ENCODE measurements at places on chromosomes 5 and 9. TPM values are rescaled to one million over a fixed set of nuclear protein-coding genes. Genes with fewer than 3 reads are reported as not detected.

Gene IGFBPL1
- not detected for total RNA-seq

Gene ACER2
- total RNA-seq: 3.7 TPM

Gene PCDHGB2
- 1.1 TPM for total RNA-seq

Gene GABRP
- total RNA-seq: 13.5 TPM

Gene PDLIM4
- total RNA-seq: 16.5 TPM

Gene ADRB2
- 11.3 TPM for total RNA-seq

Gene SELENOP
- total RNA-seq: 381 TPM

Gene SLC1A3
- 54.8 TPM for total RNA-seq

DNA sequence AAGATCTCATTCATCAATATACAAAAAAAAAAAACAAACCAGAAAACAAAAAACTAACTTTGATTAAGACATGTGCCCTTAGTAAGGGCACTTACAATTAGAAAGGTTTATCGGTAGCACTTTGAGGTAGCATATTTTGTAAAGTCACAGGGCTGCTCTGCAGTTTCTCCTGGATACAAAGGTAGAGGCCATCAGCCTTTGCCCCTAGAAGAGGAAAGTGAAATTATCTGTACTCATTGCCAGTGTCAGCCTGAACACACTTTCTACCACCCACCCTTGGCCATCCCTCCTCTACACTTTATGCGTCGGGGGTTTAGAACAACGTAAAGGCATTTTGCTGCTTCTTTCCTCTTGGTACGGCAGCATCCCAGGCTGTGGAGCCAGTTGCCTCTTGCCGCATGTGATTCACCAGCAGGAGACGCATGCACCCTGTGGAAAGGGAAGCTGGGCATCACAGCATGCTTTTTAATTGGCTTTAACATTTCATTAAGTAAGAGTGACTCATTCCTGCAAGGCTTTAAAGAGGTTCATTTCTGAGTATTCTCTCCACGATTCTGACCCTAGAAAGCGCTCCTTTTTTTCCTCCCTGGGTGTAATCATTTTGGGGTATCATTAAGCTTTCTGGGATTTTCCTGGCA, 84.6 kb downstream of the CEMIP2 start:
- peaks cover 6% of the 10 kb centered on the region for H3K4me1 ChIP-seq
- no peaks in the 10 kb centered on the region for H3K27me3 ChIP-seq
- no peak for DNase-seq
- peaks cover 23% of the 10 kb centered on the region for H3K36me3 ChIP-seq
- H3K4me3 ChIP-seq: no peak overlapping the region

- no peak for DNase-seq
- H3K4me3 ChIP-seq: no peak overlapping the region
- H3K36me3 ChIP-seq: no peaks in the 10 kb centered on the region
- no peaks in the 10 kb centered on the region for H3K27me3 ChIP-seq
These were observed 10.0 kb downstream of the FANCC start for GRCh38 chr9:95307538-95307937.

- no peak overlapping the region for H3K4me3 ChIP-seq
- no peak overlapping the region for H3K27ac ChIP-seq
- no peak for DNase-seq
- H3K4me1 ChIP-seq: no peaks in the 10 kb centered on the region
- no peaks in the 10 kb centered on the region for H3K27me3 ChIP-seq
These were observed 145.4 kb upstream of the NREP start for GRCh38 chr5:111902436-111902835.

- DNase-seq: no peak
- H3K36me3 ChIP-seq: no peaks in the 10 kb centered on the region
- no peak overlapping the region for H3K27ac ChIP-seq
- H3K4me3 ChIP-seq: no peak overlapping the region
- H3K4me1 ChIP-seq: no peaks in the 10 kb centered on the region
These were observed 488.9 kb downstream of the SPOCK1 start for GRCh38 chr5:137010226-137010625.

- H3K36me3 ChIP-seq: peaks cover 15% of the 10 kb centered on the region
- H3K27ac ChIP-seq: no peak overlapping the region
- H3K27me3 ChIP-seq: no peaks in the 10 kb centered on the region
- H3K4me1 ChIP-seq: peaks cover 11% of the 10 kb centered on the region
- no peak for DNase-seq
- no peak overlapping the region for H3K4me3 ChIP-seq
These were observed 29.0 kb downstream of the AUH start for GRCh38 chr9:91332546-91333231.

DNA sequence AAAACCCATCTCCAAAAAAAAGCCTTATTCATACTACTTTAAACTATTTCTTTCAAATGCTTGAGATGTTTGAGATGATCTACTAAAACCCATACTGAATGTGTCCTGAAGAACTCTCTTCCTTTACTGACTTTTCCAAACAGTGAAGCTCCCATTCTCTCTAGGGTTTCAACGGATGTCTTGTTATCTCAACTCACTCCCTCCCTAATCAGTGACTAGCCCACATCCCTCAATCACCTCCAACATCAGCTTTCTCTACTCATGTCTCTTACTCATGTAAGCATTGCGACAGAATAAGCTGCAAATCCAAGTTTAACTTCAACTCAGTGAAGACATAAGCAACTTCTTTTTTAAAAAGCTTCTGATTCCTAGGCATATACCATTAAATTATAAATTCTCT, 42.1 kb downstream of the WDR41 start:
- H3K4me3 ChIP-seq: no peak overlapping the region
- peaks cover 3% of the 10 kb centered on the region for H3K36me3 ChIP-seq
- H3K4me1 ChIP-seq: no peaks in the 10 kb centered on the region
- H3K27ac ChIP-seq: no peak overlapping the region
- H3K27me3 ChIP-seq: no peaks in the 10 kb centered on the region
- no peak for DNase-seq

DNA sequence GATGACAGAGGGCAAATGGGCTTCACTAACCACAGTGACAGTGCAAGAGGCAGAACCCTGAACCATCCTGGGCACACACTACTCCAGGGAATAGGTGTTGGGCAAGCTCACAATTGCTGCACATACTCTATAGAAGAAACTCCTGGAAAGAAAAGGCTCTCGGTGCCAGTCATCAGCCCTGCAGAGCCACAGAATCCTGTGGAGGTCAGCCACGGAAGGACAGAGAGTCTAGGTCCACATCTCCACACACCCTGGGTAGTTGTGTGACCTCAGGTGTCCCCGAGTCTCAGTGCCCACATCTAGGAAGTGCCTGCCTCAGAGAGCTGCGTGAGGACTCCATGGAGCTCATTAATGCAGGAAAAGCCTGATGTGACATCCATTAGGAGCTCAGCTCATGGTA, 16.0 kb upstream of the ANGPTL2 start:
- no peaks in the 10 kb centered on the region for H3K36me3 ChIP-seq
- DNase-seq: no peak
- no peaks in the 10 kb centered on the region for H3K27me3 ChIP-seq
- H3K27ac ChIP-seq: no peak overlapping the region

DNA sequence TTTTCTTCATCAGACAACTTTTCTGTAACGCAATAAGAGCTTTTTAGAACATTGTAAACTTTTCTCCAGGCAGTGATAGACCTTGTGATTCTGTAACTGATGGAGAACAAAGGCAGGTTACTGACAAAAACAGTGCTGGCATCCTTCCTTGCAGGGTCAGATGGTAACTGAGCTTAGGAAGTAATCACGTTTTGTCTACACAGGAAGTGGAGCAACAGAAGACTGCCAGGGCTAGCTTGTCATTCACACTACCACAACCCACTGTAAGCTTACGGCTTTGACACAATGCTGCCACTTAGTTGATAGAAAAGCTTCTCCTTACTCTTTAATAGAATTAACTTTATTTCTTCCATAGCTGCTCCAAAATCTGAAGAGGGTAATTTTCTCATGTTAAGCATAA, 46.8 kb downstream of the FBN2 start:
- H3K27ac ChIP-seq: no peak overlapping the region
- no peaks in the 10 kb centered on the region for H3K36me3 ChIP-seq
- no peaks in the 10 kb centered on the region for H3K27me3 ChIP-seq

DNA sequence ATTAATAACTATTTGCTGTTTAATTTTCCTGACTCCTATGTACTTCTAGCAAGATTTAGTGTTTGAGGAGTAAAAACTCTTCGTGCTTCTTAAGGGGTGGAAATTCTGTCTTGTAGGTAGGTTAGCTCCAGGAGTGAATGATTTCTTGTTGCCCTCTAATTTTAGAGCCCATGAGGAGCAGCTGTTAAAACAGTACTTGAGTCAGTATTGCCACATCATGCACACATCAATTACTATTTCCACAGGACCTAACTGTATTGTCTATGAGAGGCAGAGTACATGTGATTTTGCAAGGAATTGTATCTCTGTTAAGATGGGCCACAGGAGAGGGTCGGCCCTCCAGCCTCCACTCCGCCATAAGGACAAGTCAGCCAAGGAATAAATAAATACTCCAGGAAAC, 91.2 kb downstream of the PDZD2 start:
- no peaks in the 10 kb centered on the region for H3K27me3 ChIP-seq
- no peaks in the 10 kb centered on the region for H3K36me3 ChIP-seq
- no peak overlapping the region for H3K4me3 ChIP-seq
- DNase-seq: no peak

DNA sequence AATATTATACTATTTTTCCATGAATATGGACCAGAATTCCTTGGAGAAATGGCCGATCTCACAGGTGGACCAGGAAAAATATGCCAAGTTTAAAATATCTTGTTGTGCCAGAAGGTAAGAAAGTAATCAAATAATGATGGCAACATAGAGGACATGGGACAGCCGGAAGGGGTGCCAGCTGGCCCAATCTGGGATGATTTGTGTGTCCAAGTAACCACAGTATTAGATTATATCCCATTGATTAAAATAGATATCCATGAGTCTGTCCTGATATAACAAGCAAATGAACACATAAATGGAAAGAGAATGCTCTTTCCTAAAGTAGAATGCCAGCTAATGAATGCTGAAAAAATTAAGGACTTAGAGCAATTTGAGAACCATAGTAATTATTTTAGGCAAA, 39.6 kb upstream of the ANKRD55 start:
- no peak overlapping the region for H3K27ac ChIP-seq
- no peak for DNase-seq
- H3K4me1 ChIP-seq: peaks cover 6% of the 10 kb centered on the region
- H3K36me3 ChIP-seq: no peaks in the 10 kb centered on the region
- no peaks in the 10 kb centered on the region for H3K27me3 ChIP-seq

DNA sequence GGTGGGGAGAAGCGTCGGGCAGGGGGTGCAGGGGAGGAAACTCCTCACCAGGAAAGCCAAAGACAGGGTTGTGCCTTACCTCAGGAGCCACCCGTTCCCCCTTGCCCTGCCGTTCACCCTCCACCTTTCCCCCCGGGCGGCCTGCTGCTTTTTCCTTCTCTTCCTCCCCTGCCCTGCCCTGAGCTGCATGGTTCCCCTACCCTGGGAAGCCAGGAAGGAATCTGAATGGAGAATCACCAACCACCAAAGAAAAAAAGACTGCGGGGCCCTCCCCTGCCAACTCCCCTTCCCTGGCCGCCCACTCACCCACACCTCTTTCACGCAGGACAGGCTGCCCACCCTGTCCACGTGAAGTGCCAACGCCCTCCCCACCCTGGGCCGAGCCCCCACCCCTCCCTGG, 820 bp upstream of the NFX1 start:
- peak overlapping the region; percentile 62 for H3K4me3 ChIP-seq
- no peaks in the 10 kb centered on the region for H3K36me3 ChIP-seq

GRCh38 chr9:109941771-109942170, 161.8 kb downstream of the PALM2AKAP2 start:
- no peak for DNase-seq
- H3K4me1 ChIP-seq: no peaks in the 10 kb centered on the region
- no peak overlapping the region for H3K27ac ChIP-seq
- H3K4me3 ChIP-seq: no peak overlapping the region
- no peaks in the 10 kb centered on the region for H3K36me3 ChIP-seq

GRCh38 chr5:10343486-10343885, 10.0 kb upstream of the MARCHF6 start:
- peaks cover 5% of the 10 kb centered on the region for H3K4me1 ChIP-seq
- no peak overlapping the region for H3K27ac ChIP-seq
- DNase-seq: no peak

DNA sequence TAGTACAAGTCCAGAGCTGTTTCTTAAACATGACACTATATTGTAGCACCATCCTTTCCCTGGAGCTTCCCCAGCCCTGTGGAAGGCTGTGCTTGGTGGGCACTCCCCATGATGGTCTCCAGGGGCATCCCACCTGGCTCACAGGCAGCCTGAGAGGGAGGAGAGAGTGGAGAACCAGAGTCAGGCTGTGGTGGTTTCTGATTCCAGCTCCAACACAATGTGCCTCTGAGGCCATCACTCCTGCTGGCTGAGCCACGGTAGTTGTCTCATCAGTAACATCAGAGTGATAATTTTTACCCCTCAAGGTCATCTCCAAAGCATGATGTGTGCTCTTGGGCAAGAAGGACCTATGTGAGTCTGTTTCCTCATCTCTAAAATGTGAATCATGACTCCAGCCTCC, 398.0 kb downstream of the CDK5RAP2 start:
- H3K4me1 ChIP-seq: no peaks in the 10 kb centered on the region
- DNase-seq: no peak
- H3K4me3 ChIP-seq: no peak overlapping the region
- no peaks in the 10 kb centered on the region for H3K36me3 ChIP-seq

- no peaks in the 10 kb centered on the region for H3K4me1 ChIP-seq
- no peaks in the 10 kb centered on the region for H3K36me3 ChIP-seq
- H3K4me3 ChIP-seq: no peak overlapping the region
- DNase-seq: no peak
- no peaks in the 10 kb centered on the region for H3K27me3 ChIP-seq
These were observed 158.0 kb upstream of the LHFPL2 start for GRCh38 chr5:78806544-78806943.

DNA sequence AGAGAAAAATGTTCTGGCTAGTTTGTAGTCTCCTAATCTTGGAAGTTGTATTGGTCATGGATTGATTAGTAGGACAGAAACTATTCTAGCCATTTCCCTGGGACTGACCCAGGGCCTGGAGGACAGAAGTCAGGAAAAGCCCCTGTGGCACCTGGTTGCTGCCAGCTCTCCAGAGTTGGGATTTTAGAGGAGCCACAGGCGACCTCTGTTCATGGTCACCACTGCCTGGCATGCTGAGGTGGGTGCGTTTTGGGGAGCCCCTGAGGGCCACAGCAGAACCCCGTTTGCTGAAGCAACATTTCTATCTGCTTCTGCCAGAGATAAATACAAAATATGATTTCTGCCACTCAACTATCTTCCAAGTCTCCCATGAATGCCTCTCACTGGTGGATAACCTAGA, 7.6 kb upstream of the MAPK9 start:
- H3K27me3 ChIP-seq: no peaks in the 10 kb centered on the region
- H3K27ac ChIP-seq: no peak overlapping the region
- no peak for DNase-seq
- no peak overlapping the region for H3K4me3 ChIP-seq
- H3K36me3 ChIP-seq: no peaks in the 10 kb centered on the region
- H3K4me1 ChIP-seq: peaks cover 2% of the 10 kb centered on the region

DNA sequence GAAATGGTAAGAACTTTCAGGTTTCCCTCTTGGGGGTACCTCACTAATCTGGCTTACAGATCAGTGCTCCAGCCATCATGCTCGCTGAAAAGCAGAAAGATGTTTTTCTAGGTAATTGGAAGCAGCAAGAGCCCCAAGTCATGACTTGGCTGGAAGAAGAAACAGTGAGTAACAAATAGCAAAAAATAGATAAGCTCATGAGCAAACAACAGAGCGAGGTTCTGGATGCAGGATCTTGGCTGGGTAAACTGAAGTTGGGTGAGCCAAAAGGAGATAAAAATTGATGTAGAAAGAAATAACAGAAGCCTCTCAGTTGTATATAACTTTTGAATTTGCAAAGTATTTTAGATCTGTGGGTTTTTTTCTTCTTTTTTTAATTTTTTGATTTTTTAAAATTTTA, 110.1 kb downstream of the INSYN2B start:
- H3K27me3 ChIP-seq: no peaks in the 10 kb centered on the region
- no peak for DNase-seq
- H3K4me1 ChIP-seq: no peaks in the 10 kb centered on the region
- no peak overlapping the region for H3K27ac ChIP-seq
- H3K36me3 ChIP-seq: no peaks in the 10 kb centered on the region

GRCh38 chr9:8660383-8660782, 860.8 kb upstream of the DMAC1 start:
- DNase-seq: no peak
- no peaks in the 10 kb centered on the region for H3K4me1 ChIP-seq
